Skeletal muscle cell (primary cell): ENCODE measurements at places on chromosomes 6 and 20.

DNA sequence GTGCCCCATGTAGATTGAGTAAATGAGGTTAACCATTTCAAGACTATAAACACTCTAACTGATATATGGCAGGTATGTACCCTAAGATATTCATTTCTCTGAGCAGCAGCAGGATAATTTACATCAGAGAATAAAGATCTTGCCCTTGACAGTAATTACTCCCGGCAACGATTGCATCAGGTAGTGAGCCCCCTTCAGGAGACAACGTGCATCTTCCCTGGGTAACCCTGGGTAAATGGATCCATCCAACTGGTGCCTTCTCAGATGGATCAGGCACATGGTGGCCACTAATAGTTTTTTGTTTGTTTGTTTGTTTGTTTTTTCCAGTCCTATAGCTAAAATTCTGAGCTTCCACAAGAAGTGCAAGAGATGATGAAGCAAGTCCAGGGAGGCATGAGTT is 469.4 kb upstream of the SLC35B3 start:
- no peak for DNase-seq

GRCh38 chr6:44529146-44529905 is 141.8 kb downstream of the CDC5L start:
- DNase-seq: no peak

DNA sequence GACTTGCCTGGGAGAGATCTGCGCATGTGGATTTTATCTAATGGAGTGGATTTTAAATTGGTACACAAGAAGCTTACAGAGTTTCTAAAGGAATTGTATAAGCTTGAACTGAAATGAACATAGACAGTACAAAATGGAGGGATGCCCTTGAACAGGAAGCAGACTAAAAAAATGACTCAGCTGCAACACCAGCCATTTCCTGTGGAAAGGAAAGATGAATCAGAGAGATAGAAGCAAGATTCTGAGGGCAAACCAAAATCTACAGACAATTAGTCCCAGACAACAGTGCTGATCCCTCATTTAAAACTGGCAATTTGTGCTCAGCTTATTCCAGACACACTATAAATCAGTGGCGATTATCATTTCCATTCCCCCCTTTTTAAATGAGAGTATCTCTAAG is 114.6 kb upstream of the TCF21 start:
- DNase-seq: no peak

GRCh38 chr6:81734081-81734480 is 18.4 kb downstream of the TENT5A start:
- DNase-seq: no peak

DNA sequence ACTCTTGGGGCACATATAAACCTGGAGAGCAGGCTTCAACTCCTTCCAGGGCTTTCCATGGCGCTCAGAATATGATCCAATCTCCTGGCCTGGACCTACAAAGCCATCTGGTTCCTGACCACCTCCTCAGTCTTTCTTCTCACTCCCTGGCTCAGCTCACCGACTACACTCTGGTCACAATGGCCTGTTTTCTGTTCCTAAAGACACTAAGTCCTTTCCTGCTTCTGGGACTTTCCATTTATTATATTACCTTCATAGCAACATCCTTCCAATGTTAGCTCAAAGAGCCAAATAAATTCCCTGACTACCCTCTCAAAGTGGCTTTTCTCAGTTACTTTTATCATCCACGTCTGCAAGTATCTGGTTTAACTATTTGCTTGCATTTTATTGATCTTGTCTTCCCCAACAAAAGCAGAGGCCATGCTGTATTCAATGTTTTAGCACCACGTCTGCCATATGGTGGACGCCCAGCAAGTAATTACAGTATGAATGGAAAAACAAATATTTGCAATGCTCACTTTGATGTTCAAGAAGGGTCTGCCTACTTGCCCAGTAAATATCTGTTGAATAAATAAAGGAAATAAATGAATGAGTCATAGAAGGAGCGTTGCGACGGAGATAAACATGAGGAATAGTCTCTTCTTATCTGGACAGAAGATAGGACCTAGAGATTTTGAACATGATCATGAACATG is 328.4 kb downstream of the ESR1 start:
- DNase-seq: no peak

DNA sequence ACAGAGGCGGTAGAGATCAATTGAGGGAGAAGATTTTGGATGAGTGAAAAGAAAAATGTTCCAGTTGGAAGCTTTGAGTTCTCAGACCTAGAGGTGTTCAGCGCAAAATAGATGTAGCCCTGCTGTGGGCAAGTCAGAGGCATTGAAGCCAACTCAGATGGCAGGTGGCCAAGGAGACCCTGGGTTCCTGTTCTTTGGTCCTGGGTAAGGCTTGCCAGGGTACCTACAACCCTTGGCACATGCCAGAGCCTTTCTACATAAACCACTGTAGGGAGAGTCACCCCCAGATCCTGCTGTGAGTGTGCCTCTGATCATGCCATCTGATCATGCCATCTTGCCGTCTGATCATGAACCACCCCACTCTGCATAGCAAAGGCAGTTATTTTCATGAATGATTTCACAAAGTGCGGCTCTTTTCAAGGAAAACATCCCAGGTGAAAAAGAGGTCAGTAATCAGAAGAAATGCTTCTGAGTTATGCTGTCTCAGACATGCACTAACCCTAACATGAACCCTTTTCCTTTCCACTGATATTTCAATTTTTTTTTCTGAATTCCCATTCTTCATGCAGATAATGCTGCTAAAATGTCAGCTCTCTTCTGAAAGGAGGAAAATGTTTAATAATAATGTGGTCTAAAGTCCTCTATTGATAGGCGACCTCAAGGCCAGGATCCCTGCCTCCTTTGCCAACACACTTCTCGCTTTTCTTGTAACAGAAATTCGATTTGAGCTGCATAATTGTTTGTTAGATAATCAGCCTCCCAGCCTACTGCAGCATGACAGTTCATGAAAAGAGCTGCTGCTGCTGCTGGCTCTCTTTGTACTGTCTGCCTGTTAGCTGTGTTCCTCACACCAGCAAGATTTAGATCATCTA is 153.6 kb downstream of the MTHFD1L start:
- DNase-seq: no peak

GRCh38 chr6:158391276-158391675 is 79.0 kb downstream of the TULP4 start:
- no peak for DNase-seq

GRCh38 chr6:106027758-106028157 is 58.4 kb upstream of the PRDM1 start:
- no peak for DNase-seq

GRCh38 chr20:1185316-1185741 is 548 bp upstream of the TMEM74B start:
- no peak for DNase-seq
